Thyroid gland (tissue), 4 donors: ENCODE measurements at places on chromosomes 16 and 17.

- peaks cover 7% of the 10 kb centered on the region for H3K4me1 ChIP-seq
- no peak for DNase-seq
- no peak overlapping the region for H3K27ac ChIP-seq
- H3K27me3 ChIP-seq: no peaks in the 10 kb centered on the region
- H3K4me3 ChIP-seq: no peak overlapping the region
Measured at GRCh38 chr16:49830873-49831272, 25.0 kb downstream of the ZNF423 start.

GRCh38 chr16:68995011-68995504 is 110.4 kb upstream of the HAS3 start:
- no peak overlapping the region for H3K27ac ChIP-seq
- peaks cover 37% of the 10 kb centered on the region for H3K4me1 ChIP-seq
- no peak overlapping the region for H3K4me3 ChIP-seq

- no peaks in the 10 kb centered on the region for H3K36me3 ChIP-seq
- no peak overlapping the region for H3K4me3 ChIP-seq
- no peak overlapping the region for H3K27ac ChIP-seq
- peaks cover 39% of the 10 kb centered on the region for H3K4me1 ChIP-seq
Measured at GRCh38 chr17:37702598-37702997, 42.3 kb downstream of the HNF1B start.

- no peaks in the 10 kb centered on the region for H3K36me3 ChIP-seq
- DNase-seq: peak; percentile 77
- H3K27me3 ChIP-seq: no peaks in the 10 kb centered on the region
Measured at GRCh38 chr17:83079352-83079747, at the start of gene METRNL. TSS of gene METRNL (plus strand) at chr17:83079609. CDS start at chr17:83079816, 207 bp downstream.

- peaks cover 11% of the 10 kb centered on the region for H3K4me1 ChIP-seq
- no peak overlapping the region for H3K4me3 ChIP-seq
- H3K36me3 ChIP-seq: no peaks in the 10 kb centered on the region
- DNase-seq: no peak
- no peak overlapping the region for H3K27ac ChIP-seq
Measured at GRCh38 chr17:39627047-39627711, 427 bp downstream of the PPP1R1B start.

DNA sequence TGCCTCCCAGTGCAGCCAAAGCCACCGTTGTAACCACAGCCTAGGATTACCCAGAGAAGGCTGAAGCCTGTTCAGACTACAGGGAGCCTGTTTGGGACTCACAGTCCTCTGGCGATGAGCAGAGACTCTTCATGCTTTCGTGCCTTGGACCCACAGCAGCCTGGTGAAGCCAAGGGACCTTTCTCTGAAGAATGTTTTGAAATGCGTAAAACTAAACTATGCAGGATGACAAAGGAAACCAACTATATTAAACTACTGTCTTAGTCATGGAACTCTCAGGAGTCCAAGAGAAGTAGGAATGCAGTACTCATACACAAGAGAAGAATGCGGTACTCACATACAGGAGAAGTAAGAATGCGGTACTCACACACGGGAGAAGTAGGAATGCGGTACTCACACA is 20.9 kb downstream of the ABR start:
- DNase-seq: no peak
- no peak overlapping the region for H3K4me3 ChIP-seq
- H3K27ac ChIP-seq: no peak overlapping the region
- no peaks in the 10 kb centered on the region for H3K36me3 ChIP-seq

DNA sequence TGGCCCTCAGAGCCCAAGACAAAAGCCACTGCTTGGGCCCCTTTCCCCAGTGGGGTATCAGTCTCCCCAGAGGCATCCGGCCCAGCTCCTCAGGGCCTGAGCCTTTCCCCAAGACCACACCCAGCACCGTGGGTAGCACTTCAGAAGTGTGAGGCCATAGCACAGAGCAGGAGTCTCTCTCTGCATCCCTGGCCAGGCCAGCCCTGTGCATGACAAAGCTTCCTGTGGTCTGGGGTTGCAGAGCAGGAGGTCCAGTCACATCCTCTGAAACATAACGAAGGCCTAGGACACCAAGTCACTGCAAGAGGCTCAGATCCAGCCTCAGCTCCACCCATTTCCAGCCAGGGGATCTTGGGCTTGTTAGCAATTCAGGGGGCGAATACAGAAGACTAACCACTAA is 56.8 kb upstream of the ZNF423 start:
- no peaks in the 10 kb centered on the region for H3K4me1 ChIP-seq
- H3K36me3 ChIP-seq: no peaks in the 10 kb centered on the region

DNA sequence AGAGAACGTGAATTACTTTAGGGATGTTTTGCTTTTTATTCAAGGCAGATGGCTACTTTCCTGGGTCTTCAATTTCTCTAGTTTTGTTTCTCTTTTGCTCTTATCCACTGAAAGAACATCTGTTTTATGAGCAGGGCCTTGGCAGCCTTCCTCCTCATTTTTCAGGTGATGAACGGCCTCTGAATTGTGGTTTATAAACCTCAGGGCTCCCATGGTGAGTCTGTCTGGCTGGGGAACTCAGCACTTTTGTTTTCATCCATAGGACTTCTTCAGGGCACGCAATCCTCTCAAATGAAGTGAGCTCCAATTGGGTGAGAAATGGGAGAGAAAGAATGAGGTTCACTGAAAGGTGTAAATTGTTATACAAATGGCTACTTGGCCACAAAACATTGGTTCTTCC is 186.4 kb upstream of the ERCC4 start:
- H3K4me3 ChIP-seq: no peak overlapping the region
- H3K27me3 ChIP-seq: no peaks in the 10 kb centered on the region
- H3K4me1 ChIP-seq: no peaks in the 10 kb centered on the region
- H3K27ac ChIP-seq: no peak overlapping the region
- no peaks in the 10 kb centered on the region for H3K36me3 ChIP-seq

DNA sequence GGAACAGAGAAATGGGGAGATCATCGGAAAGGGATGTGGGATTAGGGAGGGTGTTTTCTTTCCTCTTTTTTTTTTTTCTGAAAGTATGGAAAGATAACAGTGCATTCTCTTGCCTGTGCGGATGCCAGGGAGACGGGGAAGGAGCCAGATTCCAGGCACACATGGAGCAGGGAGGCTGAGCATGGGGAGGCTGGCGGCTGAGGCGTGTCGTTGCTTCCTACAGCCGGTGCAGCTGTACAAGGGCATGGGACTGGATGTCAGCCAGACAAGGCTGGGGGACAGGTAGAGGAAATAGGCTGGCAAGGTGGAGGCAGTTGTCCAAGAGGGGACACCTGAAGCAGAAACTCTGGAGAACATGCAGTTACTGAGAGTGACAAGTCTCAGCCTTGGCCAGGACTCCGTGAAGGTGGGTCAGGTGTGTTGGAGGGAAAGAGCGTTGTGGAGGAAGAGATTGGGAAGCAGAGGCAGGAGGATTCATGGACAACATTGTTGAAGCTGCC is 16.6 kb upstream of the ADORA2B start:
- no peak overlapping the region for H3K4me3 ChIP-seq
- H3K36me3 ChIP-seq: no peaks in the 10 kb centered on the region
- H3K27me3 ChIP-seq: no peaks in the 10 kb centered on the region
- no peaks in the 10 kb centered on the region for H3K4me1 ChIP-seq
- H3K27ac ChIP-seq: no peak overlapping the region
- no peak for DNase-seq

DNA sequence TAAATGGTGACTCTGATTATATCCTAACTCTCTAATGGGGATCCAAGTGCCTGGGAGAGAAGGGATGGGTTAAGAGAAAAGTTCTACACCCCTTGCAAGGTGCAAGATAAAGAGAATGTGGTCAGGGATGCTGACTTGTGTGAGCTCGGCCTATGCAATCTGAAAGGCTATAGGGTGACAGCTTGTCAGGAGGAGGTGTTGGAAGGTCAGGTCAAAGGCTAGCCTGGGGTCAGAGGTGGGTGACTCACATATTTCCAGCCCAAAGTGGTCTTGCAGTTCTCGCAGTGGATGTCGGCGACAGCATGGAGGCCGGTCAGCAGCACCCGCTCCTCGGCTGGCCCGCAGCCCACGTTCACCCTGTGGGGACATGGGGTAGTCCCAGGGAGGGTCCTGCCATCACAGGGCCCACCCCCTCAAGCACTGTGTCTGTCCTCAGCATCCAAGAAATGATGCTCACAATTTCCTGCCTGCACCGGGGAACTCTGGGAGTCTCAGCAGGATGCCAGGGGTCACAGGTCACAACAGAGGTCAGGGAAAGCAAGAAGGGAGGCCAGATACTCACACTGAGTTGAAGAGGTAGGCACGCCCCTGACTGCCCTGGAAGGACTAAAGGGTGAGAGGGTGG is 1.4 kb downstream of the YPEL3 start:
- H3K27ac ChIP-seq: peak overlapping the region; percentile 88
- H3K4me1 ChIP-seq: peaks cover 39% of the 10 kb centered on the region
- no peak for DNase-seq
- peak overlapping the region; percentile 78 for H3K4me3 ChIP-seq

- peaks cover 5% of the 10 kb centered on the region for H3K4me1 ChIP-seq
- no peak overlapping the region for H3K27ac ChIP-seq
- no peaks in the 10 kb centered on the region for H3K36me3 ChIP-seq
- no peaks in the 10 kb centered on the region for H3K27me3 ChIP-seq
Measured at GRCh38 chr17:61323909-61324868, 75.5 kb upstream of the TBX2 start.

DNA sequence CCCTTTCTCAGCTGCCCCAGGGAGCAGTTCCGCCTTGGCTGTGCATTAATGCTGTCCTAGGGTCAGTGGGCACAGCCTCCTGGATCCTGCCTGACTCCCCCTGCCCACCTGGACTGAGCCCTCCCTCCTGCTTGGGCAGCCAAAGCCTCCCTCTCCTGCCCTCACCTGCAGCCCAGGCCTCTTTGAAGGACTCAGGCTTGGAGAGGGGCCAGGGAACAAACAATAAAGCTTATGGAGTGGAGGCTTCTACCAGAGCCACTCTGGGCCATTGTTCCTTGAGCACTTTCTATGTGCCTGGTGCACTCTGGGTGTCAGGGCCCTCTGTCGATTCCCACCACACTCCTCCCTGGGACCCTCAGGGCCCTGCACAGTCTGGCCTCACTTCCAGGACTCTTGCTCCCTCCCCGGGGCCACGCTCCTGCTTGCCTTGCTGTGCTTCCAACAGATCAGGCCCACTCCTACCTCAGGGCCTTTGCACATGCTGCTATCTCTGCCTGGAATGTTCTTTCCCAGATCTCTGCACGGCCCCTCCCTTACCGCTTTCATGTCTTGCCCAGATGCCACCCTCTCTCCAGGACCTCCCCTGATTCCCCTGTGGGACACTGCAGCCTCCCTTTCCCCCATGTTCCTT is 5.0 kb downstream of the KCNJ12 start:
- H3K27ac ChIP-seq: no peak overlapping the region
- no peaks in the 10 kb centered on the region for H3K36me3 ChIP-seq
- H3K4me3 ChIP-seq: no peak overlapping the region

DNA sequence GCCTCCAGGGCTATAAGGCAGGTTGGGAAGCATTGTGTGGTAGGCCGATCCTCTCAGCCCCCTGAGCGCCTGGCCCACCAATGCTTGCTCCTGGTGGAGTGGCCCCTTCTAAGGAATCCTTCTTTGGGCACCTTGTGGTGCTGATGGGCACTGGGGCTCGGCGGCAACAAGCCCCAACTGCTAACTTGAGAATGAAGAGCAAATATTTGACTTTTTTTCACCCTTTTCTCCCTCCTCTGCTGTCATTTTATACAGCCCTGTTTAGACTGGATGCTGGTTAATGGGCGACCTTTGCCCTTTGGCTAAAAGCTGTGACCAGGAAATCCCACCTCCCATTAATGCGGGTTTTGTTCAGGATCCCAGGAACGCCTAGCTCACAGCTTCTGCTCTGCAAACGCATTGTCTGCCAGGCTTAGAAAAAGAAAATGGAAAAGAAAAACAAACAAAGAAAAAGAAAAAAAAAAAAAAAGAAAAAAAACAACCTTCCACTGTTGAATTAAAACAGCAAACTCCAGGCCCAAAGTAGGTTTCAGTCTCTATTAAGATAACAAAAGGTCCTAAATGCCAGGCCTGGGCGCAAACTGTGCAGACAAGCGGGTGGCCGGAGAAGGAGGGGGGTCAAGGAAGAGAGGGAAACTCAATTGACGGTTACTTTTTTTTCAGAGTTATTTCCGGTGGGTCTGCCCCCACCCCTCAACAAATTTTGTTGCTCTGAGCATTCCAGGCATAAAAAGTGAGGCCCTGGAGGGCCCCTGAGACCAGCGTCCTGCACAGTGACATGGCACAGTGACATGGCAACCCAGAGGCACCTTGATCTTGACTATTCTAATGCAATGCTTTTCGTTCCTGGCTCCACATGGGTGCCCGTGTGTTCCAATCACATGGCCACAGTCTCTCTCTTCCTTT is 301.4 kb downstream of the MAF start:
- H3K4me3 ChIP-seq: no peak overlapping the region
- no peaks in the 10 kb centered on the region for H3K36me3 ChIP-seq
- no peaks in the 10 kb centered on the region for H3K27me3 ChIP-seq
- H3K4me1 ChIP-seq: peaks cover 22% of the 10 kb centered on the region
- no peak overlapping the region for H3K27ac ChIP-seq
- DNase-seq: peak; percentile 55

- no peaks in the 10 kb centered on the region for H3K27me3 ChIP-seq
- H3K27ac ChIP-seq: no peak overlapping the region
- H3K4me3 ChIP-seq: no peak overlapping the region
- H3K4me1 ChIP-seq: peaks cover 27% of the 10 kb centered on the region
- no peak for DNase-seq
Measured at GRCh38 chr17:83054518-83055125, 24.8 kb upstream of the METRNL start.

- H3K27me3 ChIP-seq: no peaks in the 10 kb centered on the region
- no peak overlapping the region for H3K4me3 ChIP-seq
- no peak for DNase-seq
- H3K4me1 ChIP-seq: peaks cover 4% of the 10 kb centered on the region
Measured at GRCh38 chr17:79728908-79729471, 1.8 kb upstream of the ENPP7 start.

GRCh38 chr17:45052052-45052772 is 780 bp upstream of the DCAKD start:
- no peaks in the 10 kb centered on the region for H3K27me3 ChIP-seq
- no peak for DNase-seq
- H3K36me3 ChIP-seq: no peaks in the 10 kb centered on the region
- H3K27ac ChIP-seq: peak overlapping the region; percentile 64
- peak overlapping the region; percentile 62 for H3K4me3 ChIP-seq

- H3K27ac ChIP-seq: peak overlapping the region; percentile 94
- DNase-seq: no peak
- H3K36me3 ChIP-seq: no peaks in the 10 kb centered on the region
Measured at GRCh38 chr17:21288571-21289017, 4.1 kb downstream of the MAP2K3 start.
